ENCODE measurements at places on chromosomes 4 and X.

DNA sequence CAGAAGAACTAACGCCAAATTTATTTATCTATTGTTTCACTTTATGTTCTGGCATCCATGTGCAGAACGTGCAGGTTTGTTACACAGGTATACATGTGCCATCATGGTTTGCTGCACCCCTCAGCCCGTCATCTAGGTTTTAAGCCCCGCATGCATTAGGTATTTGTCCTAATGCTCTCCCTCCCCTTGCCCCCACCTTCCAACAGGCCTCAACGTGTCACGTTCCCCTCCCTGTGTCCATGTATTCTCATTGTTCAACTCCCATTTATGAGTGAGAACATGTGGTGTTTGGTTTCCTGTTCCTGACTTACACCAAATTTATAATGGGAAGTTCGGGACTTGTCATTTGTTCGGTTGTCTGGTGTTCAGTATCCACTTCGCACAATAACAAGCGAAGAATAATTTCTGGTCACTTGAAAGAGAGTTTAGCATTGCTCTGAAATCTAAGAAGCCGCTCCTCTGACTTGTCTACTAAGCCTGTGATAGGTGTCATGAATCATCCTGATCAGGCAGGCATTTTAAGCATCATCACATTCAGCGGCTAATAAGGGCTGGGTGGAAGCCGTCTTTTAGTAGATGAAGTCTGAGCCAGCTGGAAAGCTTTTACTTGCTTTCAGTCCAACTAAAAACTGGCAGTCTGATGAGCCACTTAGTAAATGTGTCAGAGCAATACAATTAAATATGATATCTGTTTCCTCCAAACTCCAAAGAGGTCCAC is 1065.7 kb upstream of the PABPC4L start:
- DNase-seq: no peak

GRCh38 chr4:38724475-38724808 is 58.3 kb downstream of the TLR10 start:
- DNase-seq: no peak

DNA sequence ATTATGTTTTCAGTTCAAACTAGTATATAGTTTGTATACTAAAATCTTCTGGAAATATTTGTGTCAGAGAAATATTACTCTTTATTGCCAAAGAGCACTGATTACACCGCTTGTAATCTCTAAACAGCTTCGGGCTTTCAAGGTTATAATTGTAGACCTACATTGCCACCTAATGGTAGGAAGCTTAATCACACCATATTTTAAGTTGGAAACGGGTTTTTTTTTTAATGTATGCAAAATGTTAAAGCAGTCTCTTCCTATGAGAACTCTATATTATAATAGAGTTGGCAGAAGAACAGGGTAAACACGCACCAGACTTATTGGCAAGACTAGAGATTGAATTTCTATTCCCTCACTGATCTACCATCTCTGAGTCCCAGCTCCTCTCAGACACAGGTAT is 19.5 kb upstream of the NFXL1 start:
- DNase-seq: peak; percentile 61

DNA sequence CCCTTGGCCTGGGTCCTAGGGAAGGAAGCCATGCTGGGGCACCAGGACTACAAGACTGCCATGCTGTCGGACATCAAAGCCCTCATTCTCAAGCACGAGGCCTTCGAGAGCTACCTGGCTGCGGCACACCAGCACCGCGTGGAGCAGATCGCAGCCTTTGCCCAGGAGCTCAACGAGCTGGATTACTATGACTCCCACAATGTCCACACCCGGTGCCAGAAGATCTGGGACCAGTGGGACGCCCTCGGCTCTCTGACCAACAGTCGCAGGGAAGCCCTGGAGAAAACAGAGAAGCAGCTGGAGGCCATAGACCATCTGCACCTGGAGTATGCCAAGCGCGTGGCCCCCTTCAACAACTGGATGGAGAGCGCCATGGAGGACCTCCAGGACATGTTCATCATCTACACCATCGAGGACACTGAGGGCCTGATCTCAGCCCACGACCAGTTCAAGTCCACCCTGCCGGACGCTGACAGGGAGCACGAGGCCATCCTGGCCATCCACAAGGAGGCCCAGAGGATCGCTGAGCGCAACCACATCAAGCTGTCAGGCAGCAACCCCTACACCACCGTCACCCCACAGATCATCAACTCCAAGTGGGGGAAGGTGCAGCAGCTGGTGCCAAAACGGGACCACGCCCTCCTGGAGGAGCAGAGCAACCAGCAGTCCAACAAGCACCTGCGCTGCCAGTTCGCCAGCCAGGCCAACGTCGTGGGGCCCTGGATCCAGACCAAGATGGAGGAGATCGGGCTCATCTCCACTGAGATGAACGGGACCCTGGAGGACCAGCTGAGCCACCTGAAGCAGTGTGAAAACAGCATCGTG is 487.0 kb downstream of the TRAM1L1 start:
- no peak for DNase-seq

DNA sequence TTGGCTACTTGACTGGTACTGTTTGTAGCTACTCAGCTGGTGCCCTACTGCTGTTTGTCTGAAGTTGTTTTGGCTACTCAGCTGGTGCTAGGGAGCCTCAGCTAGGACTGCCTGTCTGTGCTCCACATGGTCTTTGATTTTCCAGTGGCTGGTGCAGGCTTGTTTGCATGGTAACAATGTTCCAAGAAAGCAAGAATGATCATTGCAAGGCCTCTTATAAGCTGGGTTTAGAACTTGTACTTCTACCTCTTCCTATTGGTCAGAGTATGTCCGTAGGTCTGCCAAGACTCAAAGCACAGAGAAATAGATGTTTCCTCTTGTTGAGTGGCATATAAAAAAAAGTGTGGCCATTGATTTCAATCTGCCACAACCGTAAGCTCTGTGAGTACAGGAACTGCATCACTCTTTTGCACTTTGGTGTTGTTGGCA is 17.6 kb downstream of the NFKB1 start:
- peak; percentile 24 for DNase-seq

- no peak for DNase-seq
Measured at GRCh38 chr4:188812644-188813043, 673.4 kb downstream of the TRIML1 start.

GRCh38 chrX:56783996-56784620 is 55.1 kb downstream of the NBDY start:
- no peak for DNase-seq

DNA sequence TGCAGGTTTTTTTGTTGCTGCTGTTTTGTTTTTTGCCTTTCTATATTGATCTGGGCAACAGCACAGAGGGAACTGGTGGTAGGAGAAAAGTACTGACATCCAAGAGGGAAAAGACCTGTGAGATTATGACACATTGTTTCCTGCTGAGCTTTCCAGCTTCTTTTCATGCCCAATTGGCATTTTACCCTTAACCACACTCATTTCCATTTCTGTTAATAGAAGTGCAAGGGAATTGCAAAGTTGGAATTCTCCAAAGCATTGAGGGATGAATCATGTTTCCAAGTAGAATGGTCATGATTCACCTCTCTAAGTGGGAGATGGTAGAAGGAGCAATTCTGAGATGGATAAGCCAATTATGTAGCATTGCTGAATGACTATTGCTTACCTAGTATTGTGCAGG is 161.5 kb downstream of the PPARGC1A start:
- no peak for DNase-seq

- no peak for DNase-seq
Measured at GRCh38 chr4:142034101-142034500, 397.7 kb downstream of the IL15 start.
